ENCODE measurements at places on chromosomes 2 and 18.
A peak's percentile ranks its signal among the peaks of the same experiment; 100 is the strongest.

- DNase-seq: peak; percentile 54
These were observed 110.9 kb downstream of the MIB1 start for GRCh38 chr18:21851327-21851961.

DNA sequence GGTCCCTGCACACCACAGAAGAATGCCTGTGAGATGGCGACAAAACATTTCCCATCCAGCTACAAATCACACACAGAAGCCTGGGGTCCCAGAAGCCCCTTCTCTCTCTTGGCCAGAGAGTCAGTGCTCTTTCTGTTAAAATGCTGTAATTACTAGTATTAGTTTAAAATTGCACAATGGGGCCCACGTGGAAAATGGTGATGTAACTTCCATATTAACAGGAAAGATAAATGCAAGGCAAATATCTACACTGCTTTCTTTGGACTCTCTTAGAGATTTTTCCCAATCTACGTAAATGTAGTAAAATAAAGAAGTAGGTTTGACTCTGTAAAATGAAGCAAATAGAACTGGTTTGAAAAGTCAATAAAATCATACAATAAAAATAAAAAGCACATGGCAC is 113.9 kb upstream of the TFCP2L1 start:
- peak; percentile 15 for DNase-seq

- no peak for DNase-seq
These were observed 33.7 kb upstream of the APCDD1 start for GRCh38 chr18:10420561-10421352.

DNA sequence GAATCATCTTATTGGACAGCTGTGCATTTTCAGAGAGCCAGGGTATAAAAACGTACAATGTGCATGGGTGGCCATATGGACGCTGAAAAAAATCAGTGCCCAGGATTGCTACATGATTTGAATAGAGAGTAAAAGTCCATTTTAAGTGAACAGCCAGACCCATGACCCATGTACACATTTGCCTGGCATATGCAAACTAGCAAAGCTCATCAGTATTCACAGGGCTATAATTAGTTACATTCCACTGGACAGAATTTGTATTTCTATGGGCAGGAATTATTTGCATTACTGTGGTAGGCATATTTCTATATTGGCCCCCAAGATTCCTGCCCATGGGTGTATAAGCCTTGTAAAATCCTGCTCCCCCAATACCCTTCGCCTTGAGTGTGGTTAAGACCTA is 78.8 kb downstream of the PTH2R start:
- DNase-seq: no peak

GRCh38 chr2:52659546-52659945 is 1108.1 kb upstream of the CHAC2 start:
- no peak for DNase-seq

GRCh38 chr18:63539904-63540510 is 2.2 kb upstream of the SERPINB12 start:
- no peak for DNase-seq

DNA sequence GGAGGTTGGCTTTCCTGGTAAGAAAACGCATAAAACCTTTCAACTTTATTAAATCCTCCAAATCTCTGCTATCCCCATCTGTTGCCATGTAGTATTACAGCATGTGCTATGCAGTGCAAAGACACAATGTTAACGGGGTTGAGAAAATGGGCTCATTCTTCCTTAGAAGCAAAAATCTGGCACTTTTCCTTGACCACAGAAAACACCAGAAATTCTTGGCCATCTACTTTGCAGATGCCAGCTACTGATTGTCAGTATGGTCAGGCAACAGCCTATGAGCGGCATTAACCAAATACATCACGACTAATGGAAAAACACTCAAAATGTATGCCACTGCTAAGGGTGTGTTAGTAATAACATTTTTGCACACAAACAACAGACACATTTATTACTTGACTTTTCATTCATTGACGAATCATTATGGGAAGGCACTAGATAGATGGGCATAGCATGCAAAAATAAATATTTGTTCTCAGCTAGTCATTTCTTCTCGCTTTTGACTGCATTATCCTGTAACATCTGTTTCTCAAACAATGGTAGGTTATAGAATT is 65.2 kb upstream of the CRIM1 start:
- DNase-seq: no peak

Measured in hematopoietic multipotent progenitor cell treated with erythropoietin and hydrocortisone succinate and interleukin-3 and kit ligand, for 6 days (in vitro differentiated cells).